ENCODE measurements at places on chromosomes 6 and 20.

GRCh38 chr20:25418776-25419175 lies 11.3 kb downstream of the GINS1 start:
- DNase-seq: no peak

- DNase-seq: no peak
These were observed 50.7 kb downstream of the DOK5 start for GRCh38 chr20:54525916-54526590.

GRCh38 chr6:84847390-84848160 lies 83.2 kb upstream of the TBX18 start:
- DNase-seq: no peak

DNA sequence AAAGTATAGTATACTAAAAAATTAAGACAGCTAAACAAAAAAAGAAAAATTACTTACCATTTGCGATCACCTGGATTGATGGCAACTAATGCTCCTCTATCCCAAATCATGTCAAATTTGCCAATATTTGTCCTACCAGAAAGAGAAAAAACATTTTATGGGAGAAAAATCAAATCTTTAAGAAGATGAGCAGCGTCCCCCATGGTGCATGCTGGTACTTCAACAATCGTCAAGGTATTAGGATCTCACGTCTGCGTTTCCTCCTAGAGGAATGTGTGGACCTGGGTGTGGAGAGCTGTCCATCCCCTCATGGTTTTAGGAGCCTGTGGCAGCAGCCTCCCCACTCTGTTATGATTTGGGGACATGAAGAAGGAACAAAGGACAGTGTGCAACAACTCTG lies 16.0 kb downstream of the TPMT start:
- no peak for DNase-seq

DNA sequence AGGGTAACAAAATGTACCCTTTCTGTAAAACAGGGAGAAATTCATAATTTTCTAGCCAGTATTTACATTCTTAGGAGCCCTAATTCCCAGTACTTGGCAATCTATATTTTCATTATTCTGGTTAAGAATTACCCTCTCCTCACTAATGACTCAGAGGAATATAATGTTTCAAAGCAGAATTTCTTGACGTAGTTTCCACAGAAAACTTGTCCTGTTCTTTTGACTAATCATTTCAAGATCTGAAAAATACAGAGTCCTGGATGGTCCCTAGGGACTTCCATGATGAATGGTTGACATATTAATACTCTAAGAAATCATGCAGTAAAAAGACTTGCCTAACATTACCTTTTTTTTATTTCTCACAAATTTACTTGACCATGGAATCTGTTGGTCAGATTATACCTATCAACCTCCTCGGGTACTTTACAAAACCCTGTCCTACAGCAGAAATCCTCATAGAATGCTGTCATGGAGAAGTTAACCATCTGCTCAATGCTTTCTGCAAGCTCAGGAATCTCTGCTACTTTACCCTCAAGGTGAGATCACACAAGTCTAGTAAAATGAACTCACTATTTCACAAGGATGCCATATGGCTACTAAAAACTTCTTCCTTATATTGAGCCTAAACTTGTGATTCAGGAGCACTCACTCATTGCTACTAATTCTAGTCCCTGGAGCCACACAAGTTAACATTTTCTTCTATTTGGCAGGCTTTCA lies 202.1 kb upstream of the CNR1 start:
- DNase-seq: no peak

GRCh38 chr20:21967481-21967880 lies 262.0 kb downstream of the PAX1 start:
- DNase-seq: no peak

GRCh38 chr6:71725126-71725470 lies 161.3 kb upstream of the RIMS1 start:
- no peak for DNase-seq

DNA sequence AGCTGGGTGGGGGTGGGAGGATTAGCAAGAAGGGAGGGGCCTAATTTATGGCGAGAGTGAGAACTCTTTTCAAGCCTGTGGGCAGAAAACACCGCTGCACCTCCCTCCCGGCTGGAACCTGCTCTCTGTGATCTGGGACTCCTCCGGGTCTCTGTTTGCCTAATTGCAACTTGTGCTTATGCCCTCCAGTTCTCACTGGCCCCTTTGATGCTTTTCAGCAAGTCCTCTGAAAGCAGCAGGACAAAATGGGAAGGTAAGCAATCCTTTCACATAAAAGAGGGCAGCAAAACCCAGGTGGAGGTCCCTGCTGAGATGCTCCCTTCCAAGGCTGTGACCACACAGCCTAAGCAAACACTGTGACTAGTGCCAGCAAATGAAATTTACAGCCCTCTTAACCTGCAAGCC lies 523.0 kb upstream of the FLRT3 start:
- DNase-seq: no peak

DNA sequence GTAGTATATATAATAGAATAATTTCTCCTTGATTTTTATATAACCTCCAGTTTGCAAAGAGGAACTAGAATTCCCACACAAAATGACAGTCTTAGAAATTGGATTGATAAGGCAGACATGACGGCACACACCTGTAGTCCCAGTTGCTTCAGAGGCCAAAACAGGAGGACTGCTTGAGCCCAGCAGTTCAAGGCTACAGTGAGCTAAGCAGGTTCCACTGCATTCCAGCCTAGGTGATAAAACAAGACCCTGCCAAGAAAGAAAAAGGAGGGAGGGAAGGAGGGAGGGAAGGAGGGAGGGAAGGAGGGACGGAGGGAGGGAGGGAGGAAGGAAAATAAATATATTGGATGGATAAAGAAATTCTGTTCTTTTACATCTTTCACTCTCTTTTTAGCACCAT lies 77.6 kb upstream of the SASH1 start:
- no peak for DNase-seq

DNA sequence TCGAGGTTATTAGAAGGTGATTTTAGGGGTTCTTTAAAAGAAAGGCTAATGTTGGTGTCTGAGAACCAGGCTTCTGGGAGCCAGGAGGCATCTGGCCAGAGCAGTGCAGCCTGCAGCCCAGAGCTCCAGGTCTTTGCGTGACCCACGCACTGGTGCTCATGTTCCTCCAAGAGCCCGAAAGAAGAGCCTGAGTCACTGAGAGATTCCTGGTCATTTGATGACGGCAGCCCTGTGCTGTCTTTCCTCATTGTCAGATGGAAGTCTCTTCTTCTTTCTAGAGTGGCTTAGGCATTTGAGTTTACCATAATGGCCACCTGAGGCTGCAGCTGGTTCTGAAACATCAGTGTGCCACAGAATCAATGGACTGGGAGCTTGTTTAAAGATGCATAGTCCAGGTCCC lies 46.4 kb downstream of the CD109 start:
- DNase-seq: no peak

DNA sequence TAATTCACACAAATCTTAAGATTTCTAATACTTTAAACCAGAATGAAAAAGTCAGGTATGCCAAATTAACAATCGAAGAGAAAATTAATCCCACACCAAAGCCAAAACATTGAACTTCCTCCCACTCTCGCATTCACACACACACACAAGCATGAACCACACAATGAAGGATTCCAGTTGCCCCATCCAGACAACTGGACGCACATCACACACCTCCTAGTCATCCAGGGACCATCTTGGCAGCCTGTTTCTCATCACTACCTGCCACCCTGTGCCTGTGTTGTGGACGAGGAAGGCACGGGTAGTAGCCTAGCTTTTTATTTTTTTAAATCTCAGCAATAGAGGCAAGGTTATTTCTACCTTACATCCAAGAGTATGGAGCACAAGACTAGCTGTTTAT lies 15.2 kb downstream of the B4GALT5 start:
- no peak for DNase-seq

DNA sequence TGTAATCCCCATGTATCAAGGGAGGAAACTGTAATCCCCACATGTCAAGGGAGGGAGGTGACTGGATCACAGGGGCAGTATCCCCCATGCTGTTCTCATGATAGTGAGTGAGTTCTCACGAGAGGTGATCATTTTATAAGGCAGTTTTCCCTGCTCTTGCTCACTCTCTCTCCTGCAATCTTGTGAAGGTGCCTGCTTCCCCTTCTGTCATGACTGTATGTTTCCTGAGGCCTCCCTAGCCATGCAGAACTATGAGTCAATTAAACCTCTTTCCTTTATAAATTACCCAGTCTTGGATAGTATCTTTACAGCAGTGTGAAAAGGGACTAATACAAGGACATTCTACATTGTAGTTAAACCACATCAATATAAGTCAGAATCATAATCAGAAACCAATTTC lies 112.4 kb downstream of the BTBD9 start:
- DNase-seq: no peak

- no peak for DNase-seq
These were observed 89.3 kb downstream of the L3MBTL3 start for GRCh38 chr6:130107710-130108109.

GRCh38 chr6:149317644-149318571 lies at the start of gene TAB2:
TSS of gene TAB2 (plus strand) at chr6:149317712. CDS start at chr6:149369998, 52,286 bp downstream.
- DNase-seq: no peak

GRCh38 chr6:126429866-126430265 lies 90.0 kb downstream of the CENPW start:
- DNase-seq: no peak
